Left ventricle myocardium inferior (tissue), 1 donor: ENCODE measurements at places on chromosomes 7 and 10.

- no peak for DNase-seq
Observed at GRCh38 chr7:23434147-23434917, 36.0 kb downstream of the IGF2BP3 start.

GRCh38 chr10:128070721-128071416 lies 55.4 kb downstream of the MKI67 start:
- no peak for DNase-seq

- DNase-seq, result no peak
Observed at GRCh38 chr7:137519181-137519691, 175.7 kb upstream of the PTN start.

DNA sequence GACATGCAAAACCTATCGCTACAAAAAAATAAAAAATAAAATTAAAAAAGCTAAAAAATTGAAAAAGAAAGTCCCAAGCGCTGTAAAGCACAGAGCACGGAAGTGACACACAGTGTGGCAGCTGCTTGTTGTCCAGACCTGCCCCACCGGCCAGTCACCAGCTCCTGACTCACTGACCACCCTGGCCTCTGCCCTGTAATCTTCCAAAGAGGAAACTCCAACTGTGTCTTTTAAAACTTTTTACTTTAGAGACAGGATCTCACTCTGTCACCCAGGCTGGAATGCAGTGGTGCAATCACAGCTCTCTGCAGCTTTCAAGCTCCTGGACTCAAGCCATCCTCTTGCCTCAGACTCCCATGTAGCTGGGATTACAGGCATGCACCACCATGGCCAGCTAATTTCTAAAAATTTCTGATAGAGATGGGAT lies 23.6 kb downstream of the GNA12 start:
- DNase-seq, result peak; percentile 67

GRCh38 chr10:72663971-72664370 lies 28.0 kb upstream of the MCU start:
- no peak for DNase-seq

DNA sequence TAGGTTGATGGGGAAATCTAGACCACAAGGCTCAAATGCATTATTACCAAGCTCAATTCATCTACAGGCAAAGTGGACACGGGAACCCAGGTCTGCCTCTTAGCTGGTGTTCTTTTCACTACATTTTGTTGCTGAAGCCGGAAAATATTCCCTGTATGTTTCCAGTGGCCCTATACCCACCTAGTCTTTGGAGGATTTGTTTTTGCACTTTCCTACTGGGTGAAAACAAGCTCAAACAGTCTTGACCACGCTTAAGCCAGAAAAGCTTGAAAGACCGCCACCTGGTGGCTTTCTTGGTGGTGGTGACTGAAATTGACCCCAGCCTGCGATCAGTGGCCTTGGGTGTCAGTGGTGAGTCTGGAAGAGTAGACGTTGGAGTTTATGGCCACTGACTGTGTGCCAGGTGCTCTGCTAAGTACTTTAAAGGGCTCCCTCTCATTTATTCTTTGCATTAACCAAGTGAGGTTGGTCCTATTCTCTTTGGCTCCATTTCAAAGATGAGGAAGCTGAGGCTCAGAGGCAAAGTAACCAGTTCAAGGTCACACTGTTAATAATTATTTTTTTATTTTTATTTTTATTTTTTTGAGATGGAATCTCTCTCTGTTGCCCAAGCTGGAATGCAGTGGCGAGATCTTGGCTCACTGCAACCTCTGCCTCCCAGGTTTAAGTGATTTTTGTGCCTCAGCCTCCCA lies 11.1 kb upstream of the CRTAC1 start:
- peak; percentile 44 for DNase-seq
